CD4-positive, alpha-beta T cell treated with Interleukin-2 at 100 ng/mL for 4 hours (primary cell): ENCODE measurements at places on chromosomes 16 and 17.

DNA sequence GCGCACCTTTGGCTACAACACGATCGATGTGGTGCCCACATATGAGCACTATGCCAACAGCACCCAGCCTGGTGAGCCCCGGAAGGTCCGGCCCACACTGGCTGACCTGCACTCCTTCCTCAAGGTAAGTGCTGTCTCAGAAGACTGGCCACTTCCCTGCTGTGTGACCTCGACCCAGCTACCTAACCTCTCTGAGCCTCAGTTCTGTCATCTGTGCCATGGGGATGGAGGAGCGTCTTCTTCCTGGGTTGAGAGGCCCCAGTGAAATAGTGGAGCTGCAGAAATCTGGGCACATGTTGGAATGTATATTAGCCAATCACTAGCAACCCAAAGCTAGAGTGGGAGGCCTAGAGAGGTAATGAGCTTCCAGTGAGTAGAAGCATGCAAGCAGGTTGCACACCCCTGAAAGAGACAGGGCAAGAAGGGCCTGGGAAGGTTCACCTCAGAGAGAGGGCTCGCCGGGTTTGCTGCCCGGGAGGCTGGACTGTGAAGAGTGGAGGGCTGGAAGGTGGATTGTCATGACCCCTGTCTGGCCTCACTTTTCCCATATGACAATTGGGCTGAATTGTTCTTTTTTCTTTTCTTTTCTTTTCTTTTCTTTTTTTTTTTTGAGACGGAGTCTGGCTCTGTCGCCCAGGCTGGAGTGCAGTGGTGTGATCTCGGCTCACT, 521 bp downstream of the SLC12A3 start:
- no peak for DNase-seq

DNA sequence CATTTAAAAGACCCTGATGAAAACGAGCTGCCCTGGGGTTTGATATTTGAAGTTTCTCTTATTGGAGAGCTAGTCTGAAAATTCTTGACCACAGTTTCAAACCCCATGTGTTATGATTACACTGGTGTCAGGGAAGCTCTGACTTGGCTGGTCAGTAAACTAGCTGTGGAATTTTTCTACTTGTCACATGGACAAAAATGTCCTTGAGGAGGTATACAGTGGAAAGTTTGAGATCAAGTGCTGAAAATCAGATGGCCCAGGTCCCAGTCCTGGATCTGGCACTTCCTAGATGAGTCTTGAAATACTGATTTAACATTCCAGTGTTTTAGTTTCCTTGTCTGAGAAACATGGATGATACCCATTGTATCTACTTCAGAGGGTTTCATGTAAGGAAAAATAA, 30.7 kb upstream of the SOX9 start:
- no peak for DNase-seq

GRCh38 chr17:66777689-66778225, 57.2 kb upstream of the CACNG5 start:
- no peak for DNase-seq

DNA sequence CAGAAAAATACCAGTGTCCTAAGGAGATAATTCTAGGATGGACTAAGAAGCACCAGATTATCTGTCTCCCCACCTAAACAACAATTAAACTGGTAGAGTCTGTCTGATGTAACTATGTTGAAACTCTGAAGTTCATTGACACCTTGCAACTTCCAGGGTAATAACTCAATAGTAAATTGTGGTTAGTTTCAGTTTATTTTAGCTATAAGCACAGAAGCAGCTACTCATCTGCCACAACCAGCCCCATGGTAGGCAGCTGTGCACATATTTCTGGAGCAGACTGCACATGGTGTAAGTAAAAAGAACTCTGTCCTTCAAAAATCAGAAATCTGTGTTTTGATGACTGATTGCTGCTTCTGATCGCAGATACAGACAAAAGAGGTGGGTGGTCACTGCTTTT, 852.1 kb downstream of the CDH11 start:
- no peak for DNase-seq

GRCh38 chr17:77872714-77873499, 85.6 kb upstream of the TNRC6C start:
- DNase-seq: no peak

DNA sequence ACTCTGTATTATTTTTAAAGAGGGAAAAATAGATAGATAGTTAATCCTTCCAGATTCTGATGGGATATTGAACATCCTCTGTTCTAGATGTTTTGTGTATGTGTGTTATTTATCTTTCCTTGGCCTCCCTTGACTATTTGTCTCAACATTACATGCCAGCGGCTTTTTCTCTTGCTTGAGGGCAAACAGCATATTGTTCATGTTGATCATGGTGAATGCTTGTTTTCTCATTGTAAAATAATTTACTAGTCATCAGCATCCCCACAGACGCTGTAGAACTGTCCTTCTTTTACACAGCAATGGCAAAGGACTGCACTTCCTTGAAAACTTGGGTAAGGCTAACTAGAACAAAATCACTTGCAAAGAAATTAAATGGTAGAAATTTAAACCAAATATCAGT, 1376.4 kb upstream of the GOT2 start:
- no peak for DNase-seq

DNA sequence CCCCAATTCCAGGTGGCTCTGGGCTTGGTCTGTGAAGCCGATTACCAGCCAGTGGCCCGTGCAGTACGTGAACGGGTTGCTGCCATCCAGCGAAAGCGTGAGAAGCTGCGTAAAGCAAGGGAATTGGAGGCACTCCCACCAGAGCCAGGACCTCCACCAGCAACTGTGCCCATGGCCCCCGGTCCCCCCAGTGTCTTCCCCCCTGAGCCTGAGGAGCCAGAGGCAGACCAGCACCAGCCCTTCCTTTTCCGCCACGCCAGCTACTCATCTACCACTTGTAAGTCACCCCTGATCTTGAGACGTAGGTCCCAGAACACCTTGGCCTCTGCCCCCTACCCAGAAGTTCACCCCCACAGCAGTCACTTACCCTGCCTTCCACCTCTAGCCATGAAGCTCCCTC, 6.9 kb downstream of the WNK4 start:
- no peak for DNase-seq

DNA sequence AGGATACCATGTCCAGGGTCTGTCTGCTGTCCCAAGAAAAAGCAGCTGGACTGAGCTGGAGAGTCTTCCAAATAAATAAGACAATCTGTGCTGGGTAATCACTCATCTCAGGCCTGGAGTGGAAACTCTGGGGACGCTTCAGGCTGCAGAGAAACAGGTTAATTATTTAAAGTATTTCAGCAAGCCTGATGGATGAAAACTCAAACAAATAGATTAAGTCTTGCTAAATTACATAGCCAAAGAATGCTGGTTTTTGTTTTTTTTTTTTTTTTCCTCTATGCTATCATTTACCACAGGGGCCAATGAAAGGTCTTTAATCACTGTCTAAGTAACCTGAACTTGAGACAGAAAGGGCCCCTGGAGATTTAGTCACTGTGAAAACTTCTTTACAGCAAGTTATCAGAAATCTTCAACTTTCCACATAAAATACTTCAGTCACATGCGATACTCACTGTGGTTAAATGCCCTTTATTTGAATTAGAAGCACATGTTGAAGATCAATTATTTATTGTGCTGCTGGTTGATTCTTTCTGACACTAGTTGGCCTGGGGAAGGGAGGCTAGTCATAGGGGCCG, 31.0 kb upstream of the KCNJ2 start:
- no peak for DNase-seq

GRCh38 chr17:44502598-44503146, 534 bp downstream of the GPATCH8 start:
- DNase-seq: peak; percentile 4

GRCh38 chr17:39235555-39236449, 10.1 kb upstream of the STAC2 start:
- DNase-seq: peak; percentile 64

- no peak for DNase-seq
These were observed 191.8 kb downstream of the PRKCA start for GRCh38 chr17:66494023-66494803.

- no peak for DNase-seq
These were observed 10.4 kb upstream of the COTL1 start for GRCh38 chr16:84628226-84628731.

DNA sequence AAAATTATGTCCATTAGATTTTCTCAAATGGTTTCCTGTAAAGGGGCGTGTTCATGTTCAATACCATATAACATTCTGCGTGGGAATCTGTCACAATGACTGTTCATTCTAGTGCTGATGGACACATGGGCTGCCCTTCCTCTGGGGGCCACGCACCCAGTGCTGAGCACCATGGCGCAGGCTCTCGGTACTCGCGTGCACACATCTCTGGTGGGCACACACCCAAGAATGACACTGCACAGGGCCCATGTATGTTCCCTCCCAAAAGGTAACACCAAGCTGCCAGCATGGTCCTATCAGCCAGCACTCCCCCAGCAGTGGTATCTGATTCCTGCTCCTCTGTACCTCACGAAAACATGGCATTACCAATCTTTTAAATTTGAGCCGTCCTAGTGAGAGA, 13.7 kb downstream of the B9D1 start:
- no peak for DNase-seq

GRCh38 chr16:27468941-27469531, 67.1 kb downstream of the IL21R start:
- DNase-seq: no peak

DNA sequence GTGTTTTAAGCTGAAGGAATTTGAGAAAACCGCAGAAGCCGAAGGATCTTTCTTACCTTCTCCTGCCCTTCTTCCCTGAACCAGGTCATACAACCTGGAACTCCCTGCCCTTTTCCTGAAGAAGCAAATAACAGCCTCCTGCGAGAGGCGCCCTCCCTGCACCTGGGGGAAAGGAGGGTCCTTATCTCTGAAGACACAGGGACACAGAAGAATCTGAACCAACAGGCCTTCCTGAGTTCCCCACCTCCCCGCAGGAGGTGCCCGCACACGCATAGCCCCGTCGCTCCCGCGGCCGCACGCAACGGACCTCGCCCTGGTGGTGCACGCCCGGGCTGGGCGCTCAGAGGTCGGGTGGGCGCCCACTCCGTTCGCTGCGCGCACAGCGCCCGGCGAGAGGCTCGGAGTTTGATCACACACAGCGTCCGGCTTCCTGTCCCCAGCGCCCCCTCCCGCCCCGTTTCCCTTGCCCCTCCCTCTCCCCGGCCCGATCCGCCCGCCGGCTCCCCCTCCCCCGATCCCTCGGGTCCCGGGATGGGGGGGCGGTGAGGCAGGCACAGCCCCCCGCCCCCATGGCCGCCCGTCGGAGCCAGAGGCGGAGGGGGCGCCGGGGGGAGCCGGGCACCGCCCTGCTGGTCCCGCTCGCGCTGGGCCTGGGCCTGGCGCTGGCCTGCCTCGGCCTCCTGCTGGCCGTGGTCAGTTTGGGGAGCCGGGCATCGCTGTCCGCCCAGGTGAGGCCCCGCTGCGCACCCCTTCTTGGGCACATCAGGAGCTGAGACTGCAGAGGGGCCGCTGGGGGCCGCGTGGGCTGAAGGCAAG, at the start of gene TNFSF12:
TSS of gene TNFSF12 (plus strand) at position 474 of the 816 bp plus-strand sequence. CDS start at position 570, 96 bp downstream.
- DNase-seq: peak; percentile 60

DNA sequence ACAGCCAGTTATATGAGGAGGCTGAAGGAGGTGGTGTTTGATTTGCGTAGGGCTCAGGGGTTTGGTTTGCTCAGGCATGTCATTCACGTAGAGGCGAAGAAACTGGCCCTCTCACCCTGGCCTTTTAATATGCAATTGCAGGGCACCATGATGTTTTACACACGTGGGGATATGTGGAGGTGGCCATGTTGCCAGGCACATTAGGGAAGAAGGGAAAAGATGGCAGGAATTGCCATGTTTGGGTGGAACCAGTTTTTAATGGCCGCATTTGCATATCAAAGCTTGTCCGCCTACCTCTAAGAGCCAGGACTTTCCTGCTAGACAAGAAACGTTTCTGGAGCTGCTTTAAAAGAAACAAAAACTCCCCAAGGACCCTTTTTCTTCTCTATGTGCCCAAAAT, 1483.7 kb upstream of the GOT2 start:
- no peak for DNase-seq

- no peak for DNase-seq
These were observed 89.0 kb downstream of the SYCE1L start for GRCh38 chr16:77288222-77288621.

DNA sequence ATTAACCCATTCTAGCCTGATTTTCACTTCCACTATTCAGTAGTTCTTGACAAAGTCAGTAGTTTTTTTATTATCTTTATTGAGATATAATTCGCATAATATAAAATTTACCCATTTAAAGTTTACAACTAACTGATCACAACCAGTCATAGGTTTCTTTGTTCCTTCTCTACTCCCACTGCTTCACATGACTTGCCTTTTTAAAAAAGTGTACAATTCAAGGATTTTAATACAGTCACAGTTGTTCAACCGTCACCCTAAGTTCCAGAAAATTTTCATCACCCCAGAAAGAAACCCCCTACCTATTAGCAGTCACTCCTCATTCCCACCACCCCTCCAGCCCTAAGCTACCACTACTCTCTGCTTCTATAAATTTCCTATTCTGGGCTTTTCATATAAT, 162.5 kb downstream of the TRIM37 start:
- DNase-seq: no peak

- no peak for DNase-seq
These were observed 507 bp downstream of the FHOD1 start for GRCh38 chr16:67246756-67247191.

- DNase-seq: no peak
These were observed 711.1 kb upstream of the SOX9 start for GRCh38 chr17:71409712-71410111.

- peak; percentile 62 for DNase-seq
These were observed 912 bp downstream of the USP22 start for GRCh38 chr17:21041741-21042457.

- DNase-seq: no peak
These were observed 146.4 kb upstream of the CHMP6 start for GRCh38 chr17:80845069-80845862.

DNA sequence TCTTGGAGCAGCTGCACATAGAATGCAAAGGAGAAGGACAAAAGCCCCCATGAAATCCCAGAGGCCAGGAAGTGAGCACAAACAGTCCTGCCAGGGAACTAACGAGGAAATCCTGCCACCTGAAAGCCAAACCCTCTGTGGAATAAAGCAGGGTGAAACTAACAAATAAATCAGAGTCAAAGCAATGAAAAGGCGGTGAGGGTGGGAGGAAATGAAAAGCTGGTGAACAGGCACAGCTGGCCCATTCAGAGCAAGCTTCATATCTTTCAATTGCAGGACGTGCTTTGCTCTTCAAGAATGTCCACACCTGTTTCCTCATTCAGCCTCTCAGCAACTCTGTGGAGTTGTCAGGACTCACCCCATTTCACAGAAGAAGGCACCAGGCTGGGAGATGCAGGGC, 108.1 kb downstream of the ABCC12 start:
- DNase-seq: no peak

GRCh38 chr17:50498021-50498874, 10.0 kb upstream of the MYCBPAP start:
- no peak for DNase-seq
